ENCODE measurements at places on chromosomes 16 and 17. TPM values are rescaled to one million over a fixed set of nuclear protein-coding genes. Genes with fewer than 3 reads are reported as not detected.
A peak's percentile ranks its signal among the peaks of the same experiment; 100 is the strongest.

GRCh38 chr17:44828919-44829522 is 1.1 kb downstream of the GJC1 start:
- H3K4me3 ChIP-seq: peak overlapping the region; percentile 72
- no peaks in the 10 kb centered on the region for H3K36me3 ChIP-seq
- peak overlapping the region; percentile 86 for H3K27ac ChIP-seq
- DNase-seq: no peak

- H3K36me3 ChIP-seq: no peaks in the 10 kb centered on the region
- no peaks in the 10 kb centered on the region for H3K27me3 ChIP-seq
- H3K4me1 ChIP-seq: peaks cover 95% of the 10 kb centered on the region
- no peak for DNase-seq
Measured at GRCh38 chr17:40110026-40110845, 9.8 kb upstream of the NR1D1 start.

Gene COX6A2
- not detected for total RNA-seq

Gene SAMD14
- 0.90 TPM for total RNA-seq

Gene CACNG5
- total RNA-seq: not detected

DNA sequence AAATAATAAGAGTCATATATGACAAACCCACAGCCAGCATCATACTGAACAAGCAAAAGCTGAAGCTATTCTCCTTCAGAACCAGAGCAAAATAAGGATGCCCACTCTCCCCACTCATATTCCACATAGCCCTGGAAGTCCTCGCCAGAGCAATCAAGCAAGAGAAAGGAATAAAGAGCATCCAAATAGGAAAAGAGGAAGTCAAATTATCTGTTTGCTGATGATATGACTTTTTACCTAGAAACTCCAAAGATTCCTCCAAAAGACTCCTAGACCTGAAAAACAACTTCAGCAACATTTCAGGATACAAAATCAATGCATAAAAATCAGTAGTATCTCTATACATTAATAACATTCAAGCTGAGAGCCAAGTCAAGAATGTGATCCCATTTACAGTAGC is 217.5 kb downstream of the ABCC12 start:
- H3K27me3 ChIP-seq: no peaks in the 10 kb centered on the region
- DNase-seq: no peak
- H3K4me1 ChIP-seq: no peaks in the 10 kb centered on the region
- H3K36me3 ChIP-seq: no peaks in the 10 kb centered on the region
- no peak overlapping the region for H3K4me3 ChIP-seq

Gene KAT8
- 90.2 TPM for total RNA-seq

Gene KRT33B
- total RNA-seq: not detected

DNA sequence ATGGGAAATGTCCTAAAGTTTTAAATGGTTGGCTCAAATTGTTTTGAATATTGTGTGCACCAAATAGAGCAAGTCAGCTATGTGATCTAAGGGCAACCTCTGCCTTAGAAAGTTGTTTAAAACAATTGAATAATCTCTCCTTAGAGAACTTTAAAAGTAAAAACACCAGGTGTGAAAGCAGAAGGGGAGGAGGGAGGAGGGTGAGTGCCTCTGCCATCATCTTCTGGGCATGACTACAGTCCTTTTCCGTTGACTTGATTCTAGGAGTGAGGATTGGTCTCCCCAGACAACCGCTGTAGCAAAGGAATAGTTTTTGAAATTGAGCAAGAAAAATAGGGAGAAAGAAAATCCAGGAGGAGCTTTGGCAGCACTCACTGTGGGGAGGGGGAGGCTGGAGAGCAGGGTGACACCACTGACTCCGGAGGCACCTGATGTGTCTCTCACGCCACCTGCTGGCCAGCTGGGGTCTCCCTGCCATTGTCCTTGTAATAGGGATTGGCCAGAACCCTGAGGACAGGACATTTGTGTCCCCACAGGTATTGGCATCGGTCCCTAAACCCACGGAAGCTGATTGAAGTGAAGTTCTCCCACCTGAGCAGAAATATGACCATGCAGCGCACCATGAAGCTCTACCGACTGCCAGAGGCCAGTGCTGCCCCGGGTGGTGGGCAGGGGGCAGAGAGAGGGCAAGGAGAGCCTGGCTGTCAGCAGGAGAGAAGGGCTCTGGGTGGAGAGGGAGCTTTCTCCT is 33.3 kb downstream of the PLCD3 start:
- H3K4me1 ChIP-seq: peaks cover 15% of the 10 kb centered on the region
- no peaks in the 10 kb centered on the region for H3K27me3 ChIP-seq
- no peak overlapping the region for H3K4me3 ChIP-seq
- peak; percentile 93 for DNase-seq

GRCh38 chr17:31858642-31859486 is at the start of gene COPRS:
COPRS (minus strand) TSS chr17:31859244; CDS start chr17:31859199, 45 bp downstream.
- peaks cover 10% of the 10 kb centered on the region for H3K4me1 ChIP-seq
- peak within 1 kb of the TSS; percentile 66 for H3K4me3 ChIP-seq
- DNase-seq: peak; percentile 78
- peak within 1 kb of the TSS; percentile 83 for H3K27ac ChIP-seq

Gene MYH2
- total RNA-seq: not detected

- DNase-seq: peak; percentile 36
- peak overlapping the region; percentile 73 for H3K4me3 ChIP-seq
- peaks cover 27% of the 10 kb centered on the region for H3K4me1 ChIP-seq
- H3K27ac ChIP-seq: peak overlapping the region; percentile 82
- no peaks in the 10 kb centered on the region for H3K36me3 ChIP-seq
Measured at GRCh38 chr16:10878644-10879501, 1.9 kb downstream of the CIITA start.

Gene TSNAXIP1
- 2.8 TPM for total RNA-seq

- DNase-seq: no peak
- no peak overlapping the region for H3K4me3 ChIP-seq
- no peaks in the 10 kb centered on the region for H3K4me1 ChIP-seq
- no peaks in the 10 kb centered on the region for H3K27me3 ChIP-seq
- H3K36me3 ChIP-seq: no peaks in the 10 kb centered on the region
- H3K27ac ChIP-seq: no peak overlapping the region
Measured at GRCh38 chr17:15662681-15663080, 21.4 kb downstream of the TRIM16 start.

- H3K36me3 ChIP-seq: peaks cover 38% of the 10 kb centered on the region
- no peak overlapping the region for H3K4me3 ChIP-seq
- H3K27me3 ChIP-seq: no peaks in the 10 kb centered on the region
- DNase-seq: no peak
- peaks cover 14% of the 10 kb centered on the region for H3K4me1 ChIP-seq
- H3K27ac ChIP-seq: no peak overlapping the region
Measured at GRCh38 chr16:89895482-89896250, 22.3 kb downstream of the TCF25 start.

Gene ACSM2A
- not detected for total RNA-seq

- no peak for DNase-seq
- peaks cover 28% of the 10 kb centered on the region for H3K4me1 ChIP-seq
- H3K4me3 ChIP-seq: no peak overlapping the region
- H3K27ac ChIP-seq: no peak overlapping the region
- H3K27me3 ChIP-seq: no peaks in the 10 kb centered on the region
- H3K36me3 ChIP-seq: no peaks in the 10 kb centered on the region
Measured at GRCh38 chr17:59432657-59433056, 101.2 kb downstream of the YPEL2 start.

Gene PRSS36
- 21.3 TPM for total RNA-seq

Gene ITGA3
- 59.2 TPM for total RNA-seq

GRCh38 chr16:704552-705380 is 835 bp downstream of the FBXL16 start:
- DNase-seq: no peak
- H3K27me3 ChIP-seq: peaks cover 93% of the 10 kb centered on the region
- no peaks in the 10 kb centered on the region for H3K36me3 ChIP-seq
- H3K4me1 ChIP-seq: no peaks in the 10 kb centered on the region
- H3K4me3 ChIP-seq: no peak overlapping the region

DNA sequence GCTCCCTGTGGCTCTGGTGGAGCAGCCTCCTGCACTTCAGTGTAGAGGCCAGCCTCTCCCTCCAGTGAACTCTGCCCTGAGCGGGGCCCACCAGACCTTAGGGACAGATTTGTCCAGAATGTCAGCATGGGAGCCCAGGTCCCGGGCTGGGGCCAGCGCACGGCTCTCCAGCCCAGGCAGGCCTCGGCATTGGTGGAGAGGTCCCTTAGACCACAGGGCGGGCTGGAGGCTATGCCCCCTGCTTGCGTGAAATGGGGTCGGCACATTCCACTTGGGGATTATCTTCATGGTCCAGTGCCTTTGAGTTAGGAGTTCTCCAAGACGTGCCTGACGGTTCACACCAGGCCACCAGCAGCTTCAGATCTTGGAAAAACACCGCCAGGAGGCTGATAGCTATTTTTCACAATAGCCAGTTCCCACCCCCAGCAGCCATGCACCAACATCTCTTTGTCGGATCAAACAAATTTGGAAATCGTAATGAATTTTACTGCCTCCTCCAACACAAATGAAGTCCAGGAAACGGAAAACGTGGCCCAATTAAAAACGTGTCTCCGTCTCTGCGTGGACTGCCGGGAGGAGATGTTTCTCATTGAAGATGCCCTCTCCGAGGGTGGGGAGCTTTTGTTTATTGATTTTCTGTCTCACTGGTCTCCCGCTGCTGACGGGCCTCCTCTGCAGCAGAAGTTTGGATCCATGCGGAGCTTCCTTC is 110.0 kb upstream of the CIBAR2 start:
- no peak for DNase-seq
- H3K27ac ChIP-seq: no peak overlapping the region
- no peaks in the 10 kb centered on the region for H3K4me1 ChIP-seq

DNA sequence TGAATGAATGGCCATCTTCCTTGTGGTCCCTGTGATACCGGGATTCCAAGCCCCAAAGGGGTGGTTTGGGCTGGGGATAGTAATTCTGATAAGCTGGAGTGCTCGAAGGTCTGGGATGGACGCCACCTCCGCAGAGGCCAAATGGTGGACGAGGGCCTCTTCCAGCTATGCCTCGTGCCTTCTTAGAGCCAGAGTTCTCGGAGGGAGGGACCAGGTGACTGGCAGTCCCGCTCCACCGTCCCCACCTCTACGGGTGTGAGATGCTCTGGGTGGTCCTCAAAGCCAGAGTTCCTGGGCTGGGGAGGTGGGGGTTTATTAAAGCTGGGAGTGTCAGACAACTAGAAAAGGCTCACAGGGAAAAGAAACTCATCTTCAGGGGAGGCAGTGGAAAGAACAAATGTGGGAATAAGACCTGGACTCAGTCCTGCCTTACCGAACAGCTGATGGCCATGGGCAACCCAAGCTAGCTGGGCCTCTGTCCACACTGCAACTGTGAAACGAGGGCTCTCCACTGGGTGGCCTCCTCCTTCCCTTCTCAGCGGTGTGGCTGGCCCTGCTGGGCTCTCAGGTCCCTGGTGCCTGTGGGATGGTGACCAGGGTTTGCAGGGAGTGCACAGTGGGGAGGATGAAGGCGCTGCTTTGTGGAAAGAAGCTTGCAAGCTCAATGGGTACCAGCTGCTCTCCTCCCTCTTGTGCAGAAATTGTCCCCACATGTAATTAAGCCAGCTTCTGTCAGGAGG is 75.2 kb downstream of the N4BP1 start:
- no peaks in the 10 kb centered on the region for H3K27me3 ChIP-seq
- H3K36me3 ChIP-seq: no peaks in the 10 kb centered on the region
- DNase-seq: no peak

DNA sequence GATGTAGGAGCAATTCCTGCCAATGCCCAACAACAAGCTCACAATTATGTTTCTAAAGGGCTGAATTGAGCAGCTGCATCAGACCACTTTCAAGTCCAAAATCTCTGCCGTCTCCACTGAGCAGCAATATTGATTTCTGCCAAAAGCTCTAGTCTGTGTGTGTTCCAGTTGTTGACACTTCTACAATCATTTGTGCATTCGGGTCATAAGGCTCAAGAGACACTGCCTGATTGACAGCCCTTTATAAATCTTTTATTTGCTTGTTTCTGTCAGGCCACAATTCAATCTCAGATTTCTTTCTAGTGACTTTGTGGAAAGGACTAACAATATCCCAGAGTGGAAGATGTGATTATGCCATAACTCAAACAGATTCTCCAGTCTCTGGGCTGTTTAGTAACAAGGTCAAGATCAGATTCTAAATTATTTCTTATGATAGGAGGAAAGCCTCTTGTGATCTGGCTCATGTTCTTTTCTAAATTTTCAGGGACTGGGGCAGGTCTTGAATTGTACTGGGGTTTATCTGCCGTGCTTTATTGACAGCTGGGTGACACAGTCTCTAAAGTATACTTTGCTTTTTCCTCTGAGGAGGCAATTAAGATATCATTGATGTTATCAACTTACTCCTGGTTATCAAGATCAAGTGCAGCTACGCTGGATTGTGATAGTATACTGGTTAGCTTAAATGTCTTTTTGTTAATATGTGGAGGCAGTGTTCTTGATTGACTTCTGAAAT is 377.1 kb downstream of the CNTNAP4 start:
- no peak overlapping the region for H3K4me3 ChIP-seq
- no peaks in the 10 kb centered on the region for H3K4me1 ChIP-seq
- H3K36me3 ChIP-seq: no peaks in the 10 kb centered on the region
- DNase-seq: no peak
- no peak overlapping the region for H3K27ac ChIP-seq

DNA sequence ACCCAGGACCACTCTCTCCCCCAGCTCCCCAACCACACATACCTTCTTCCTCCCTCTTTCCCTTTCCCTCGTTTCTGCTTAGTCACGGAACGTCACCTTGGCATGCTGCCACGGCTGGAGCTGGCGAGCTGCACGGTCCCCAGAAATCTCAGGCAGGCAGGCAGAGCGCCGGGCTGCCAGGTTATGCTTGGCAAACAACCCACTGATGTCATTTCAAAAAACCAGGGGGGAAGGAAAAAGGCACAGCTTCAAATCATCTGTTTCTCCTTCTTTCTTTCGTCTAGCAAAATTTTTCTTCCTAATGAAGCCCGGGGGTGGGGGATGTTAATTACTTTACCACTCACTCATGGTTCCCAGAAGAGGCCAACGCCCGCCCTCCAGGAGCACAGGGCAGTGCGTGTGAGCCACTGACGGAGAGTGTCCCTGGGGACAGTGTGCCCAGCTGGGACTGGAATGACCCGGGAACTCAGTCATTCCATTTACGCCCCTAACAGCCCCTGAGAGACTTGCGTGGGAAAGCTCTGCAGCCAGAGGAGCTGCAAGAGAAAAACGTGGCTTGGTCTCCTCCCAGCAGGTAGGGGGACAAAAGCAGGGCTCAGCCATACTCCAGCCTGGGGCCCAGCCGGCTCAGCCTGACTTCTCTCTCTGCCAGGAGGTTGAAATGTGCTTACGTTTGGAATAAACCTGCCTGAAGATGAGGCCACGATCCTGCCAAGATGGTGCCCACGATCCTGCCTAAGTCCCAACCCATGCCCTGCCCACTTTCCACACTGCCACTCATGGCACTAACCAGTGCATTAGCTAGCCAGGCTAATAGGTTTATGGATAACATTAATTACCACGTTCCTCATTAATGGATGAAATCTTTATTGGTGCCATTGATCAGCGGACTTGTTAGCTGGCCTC is 198.9 kb downstream of the ZFHX3 start:
- H3K4me1 ChIP-seq: peaks cover 14% of the 10 kb centered on the region
- DNase-seq: peak; percentile 79
- H3K4me3 ChIP-seq: peak overlapping the region; percentile 11
- H3K27ac ChIP-seq: peak overlapping the region; percentile 72
- H3K27me3 ChIP-seq: no peaks in the 10 kb centered on the region

- H3K4me1 ChIP-seq: no peaks in the 10 kb centered on the region
- no peak for DNase-seq
- no peak overlapping the region for H3K27ac ChIP-seq
- H3K27me3 ChIP-seq: no peaks in the 10 kb centered on the region
- peaks cover 88% of the 10 kb centered on the region for H3K36me3 ChIP-seq
Measured at GRCh38 chr17:17151541-17151940, 54.6 kb downstream of the PLD6 start.
